ENCODE measurements at places on chromosomes 5 and 9.

GRCh38 chr5:139639619-139640380 lies 8.3 kb upstream of the CXXC5 start:
- no peak for DNase-seq

DNA sequence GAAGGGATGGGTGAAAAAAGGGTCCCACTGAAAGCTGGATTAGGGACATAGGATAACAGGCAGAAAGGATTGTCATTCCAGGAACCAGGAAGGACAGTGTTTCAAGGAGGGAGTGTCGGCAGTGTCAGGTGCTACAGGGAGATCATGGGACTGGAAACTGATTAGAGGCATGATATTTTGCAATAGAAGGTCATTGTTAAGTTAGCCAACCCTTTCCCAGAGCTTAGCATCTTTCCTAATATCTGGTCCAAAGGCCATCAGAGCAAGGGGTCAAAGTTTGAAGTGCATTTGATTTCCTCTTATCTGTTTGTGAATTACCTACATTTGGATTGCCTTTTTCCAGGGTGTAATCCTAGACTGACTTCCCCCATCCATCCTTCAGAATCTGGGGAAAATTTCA lies 91.3 kb downstream of the DOCK2 start:
- DNase-seq, result no peak

DNA sequence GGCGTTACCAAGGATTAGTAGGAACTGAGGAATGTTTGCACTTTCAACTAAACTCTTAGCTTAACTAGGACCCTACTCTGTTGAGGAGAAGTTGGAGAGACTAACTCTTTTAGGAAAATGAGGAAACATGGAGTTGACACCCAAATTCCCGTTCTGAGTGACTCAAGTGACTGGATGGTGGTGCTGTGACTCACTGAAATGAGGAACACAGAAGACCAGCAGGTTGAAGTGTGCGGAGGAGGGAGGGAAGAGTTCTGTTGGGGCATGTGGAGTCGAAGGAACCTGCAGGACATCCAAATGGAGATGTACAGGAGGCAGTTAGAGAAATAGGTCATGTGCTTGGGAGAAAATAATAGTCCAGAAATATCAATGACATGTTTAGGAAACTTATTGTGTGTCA lies 8.2 kb downstream of the HEXB start:
- no peak for DNase-seq

DNA sequence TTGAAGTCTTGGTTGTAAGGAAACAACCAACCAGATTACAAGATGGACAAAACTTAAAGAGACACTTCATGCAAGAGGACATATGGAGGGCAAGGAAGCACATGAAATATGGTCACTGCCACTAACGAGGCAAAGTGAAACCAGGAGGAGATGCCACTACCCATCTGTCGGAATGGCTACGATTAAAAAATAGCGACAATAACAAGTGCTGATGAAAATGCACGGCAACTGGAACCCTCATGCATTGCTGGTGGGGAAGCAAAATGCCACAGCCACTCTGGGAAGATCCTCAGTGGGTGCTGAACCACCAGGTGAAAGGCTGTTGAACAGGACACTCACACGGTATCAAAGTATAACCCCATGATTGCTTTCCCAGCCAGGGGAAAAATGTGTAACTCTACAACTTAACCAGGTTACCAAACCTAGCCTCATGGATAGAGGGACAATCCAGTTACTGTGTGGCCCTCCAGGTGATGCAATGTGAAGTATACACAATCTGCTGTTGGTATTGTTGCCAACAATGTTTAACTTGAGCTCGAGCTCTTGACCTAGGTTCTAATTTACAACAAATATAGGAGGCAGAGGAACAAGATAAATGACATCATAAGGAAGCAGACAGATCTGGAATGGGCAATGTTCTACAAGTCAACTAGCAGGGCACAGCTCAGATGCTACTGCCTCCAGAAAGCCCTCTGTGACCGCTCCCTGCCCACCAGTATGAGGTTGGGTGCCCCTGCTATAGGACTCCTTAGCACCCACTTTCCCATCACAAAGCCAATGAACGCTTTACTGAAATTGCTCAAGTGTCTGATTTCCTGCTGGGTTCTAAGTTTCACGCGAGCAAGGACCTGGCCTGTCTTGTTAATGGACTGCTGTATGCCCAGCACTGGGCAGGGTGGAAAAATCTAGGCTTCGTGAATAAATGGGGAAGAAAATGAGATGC lies 25.8 kb downstream of the SH3PXD2B start:
- DNase-seq, result no peak

GRCh38 chr5:159945359-159945758 lies 29.1 kb downstream of the ADRA1B start:
- DNase-seq, result no peak

GRCh38 chr9:136119061-136119882 lies 597 bp upstream of the TMEM250 start:
- no peak for DNase-seq

GRCh38 chr9:95753762-95754465 lies 121.6 kb upstream of the ERCC6L2 start:
- DNase-seq, result no peak

DNA sequence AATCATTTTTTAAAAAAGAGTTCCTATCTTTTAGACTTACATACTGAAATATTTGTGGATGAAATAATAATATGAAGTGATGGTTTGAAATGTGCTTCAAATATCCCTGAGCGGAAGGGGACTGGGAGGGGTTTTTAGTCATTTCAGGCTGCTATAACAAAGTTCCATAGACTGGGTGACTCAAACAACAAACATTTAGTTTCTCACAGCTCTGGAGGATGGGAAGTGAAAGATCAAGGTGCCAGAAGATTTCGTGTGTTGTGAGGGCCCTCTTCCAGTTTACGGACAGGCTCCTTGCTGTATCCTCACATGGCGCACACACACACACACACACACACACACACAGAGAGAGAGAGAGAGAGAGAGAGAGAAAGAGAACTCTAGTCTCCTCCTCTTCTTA lies 27.1 kb upstream of the TEX10 start:
- DNase-seq, result no peak

GRCh38 chr9:68953771-68954170 lies 60.1 kb downstream of the PRKACG start:
- no peak for DNase-seq

DNA sequence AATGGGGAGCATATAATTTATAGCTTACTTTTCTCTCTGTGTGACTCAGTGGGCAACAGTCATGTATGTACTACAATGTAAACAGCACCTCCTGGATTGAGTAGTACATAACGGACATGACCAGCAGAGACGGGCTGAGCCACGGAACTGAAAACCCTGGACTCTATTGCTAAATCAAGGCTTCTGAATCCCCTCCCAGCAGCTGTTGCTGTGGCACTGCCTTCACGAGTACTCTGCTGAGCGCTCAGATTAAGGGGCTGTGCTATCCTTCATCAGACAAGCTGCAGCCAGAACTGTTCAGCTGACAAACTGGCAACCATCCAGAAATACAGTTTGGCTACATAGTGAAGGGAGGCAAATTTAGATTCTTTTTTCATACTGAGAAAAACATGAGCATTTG lies 131.3 kb upstream of the CCDC180 start:
- no peak for DNase-seq

DNA sequence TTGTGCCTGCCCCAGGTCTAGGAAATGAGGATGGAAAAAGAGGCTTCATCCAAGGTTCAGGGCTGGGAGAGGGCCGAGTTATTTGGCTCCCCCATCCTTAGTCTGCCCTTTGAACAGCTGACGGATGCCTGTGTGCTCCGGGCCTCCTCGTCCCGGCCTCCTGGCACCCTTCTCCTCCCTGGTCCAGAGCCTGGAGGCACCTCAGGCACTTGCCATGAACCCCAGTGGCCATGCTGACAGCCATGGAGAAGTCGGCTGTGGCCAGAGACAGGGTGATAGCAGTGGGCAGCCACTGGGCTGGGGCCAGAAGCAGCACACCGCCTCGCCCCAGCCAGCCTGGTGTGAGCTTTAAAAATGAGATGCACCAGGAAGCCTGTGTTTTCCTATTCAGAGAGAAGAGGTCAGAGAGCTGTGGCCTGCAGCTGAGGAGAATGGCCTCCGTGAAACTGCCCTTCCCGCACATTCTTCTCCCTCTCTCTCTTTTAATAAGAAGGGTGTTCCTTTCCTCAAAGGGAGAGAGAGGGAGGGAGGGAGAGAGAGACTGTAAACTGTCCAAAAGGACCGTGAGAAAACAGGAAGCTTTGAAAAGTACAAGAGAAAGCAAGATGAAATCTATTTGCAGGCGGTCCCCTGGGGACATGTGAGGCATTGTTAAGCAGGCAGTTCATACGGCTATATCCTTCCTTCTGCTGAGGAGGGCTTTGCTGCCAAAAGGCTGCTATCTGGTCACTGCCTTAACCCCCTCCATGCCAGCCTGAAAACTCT lies 55.3 kb downstream of the ZNF366 start:
- no peak for DNase-seq

DNA sequence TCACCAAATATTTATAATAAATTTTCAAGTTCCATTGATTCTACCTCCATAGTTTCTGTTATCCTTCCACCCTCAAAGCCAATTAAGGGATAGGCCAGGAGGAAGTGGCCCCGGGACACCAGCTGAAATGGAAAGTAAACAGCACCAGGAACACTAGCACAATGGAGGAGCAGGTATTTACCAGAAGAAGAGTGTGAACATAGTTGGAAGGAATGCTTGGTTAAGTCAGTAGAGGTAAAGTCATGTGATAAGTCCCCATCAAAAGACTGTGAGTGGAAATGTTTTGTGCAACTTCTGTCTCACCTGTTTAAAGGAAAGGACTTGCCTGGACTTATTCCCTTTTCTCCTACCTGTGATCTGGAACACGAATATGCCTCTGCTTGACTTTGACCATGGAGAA lies 146.7 kb upstream of the RAI14 start:
- DNase-seq, result no peak

GRCh38 chr5:113989913-113990305 lies 372.0 kb upstream of the KCNN2 start:
- DNase-seq, result no peak

DNA sequence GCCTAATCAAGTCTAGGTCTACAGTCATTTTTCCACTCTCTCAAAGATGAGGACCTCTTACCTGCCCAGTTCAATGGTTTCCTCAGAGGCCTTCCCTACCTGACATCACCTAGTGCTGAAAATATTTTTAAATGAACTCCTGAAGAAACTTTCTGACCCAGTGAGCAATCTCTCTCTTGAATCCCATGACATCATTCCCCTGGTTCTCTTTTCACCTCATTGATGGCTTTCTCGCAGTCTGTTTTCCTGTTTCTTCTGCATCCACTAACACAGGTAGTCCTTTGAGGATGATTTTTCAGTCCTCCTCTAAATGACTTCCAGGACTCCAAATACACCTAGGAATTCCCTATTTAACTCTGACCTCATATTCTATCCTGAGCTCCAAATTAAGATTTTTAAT lies 40.3 kb downstream of the SCAI start:
- no peak for DNase-seq

- no peak for DNase-seq
Observed at GRCh38 chr5:29942089-29942488, 1251.4 kb upstream of the CDH6 start.

DNA sequence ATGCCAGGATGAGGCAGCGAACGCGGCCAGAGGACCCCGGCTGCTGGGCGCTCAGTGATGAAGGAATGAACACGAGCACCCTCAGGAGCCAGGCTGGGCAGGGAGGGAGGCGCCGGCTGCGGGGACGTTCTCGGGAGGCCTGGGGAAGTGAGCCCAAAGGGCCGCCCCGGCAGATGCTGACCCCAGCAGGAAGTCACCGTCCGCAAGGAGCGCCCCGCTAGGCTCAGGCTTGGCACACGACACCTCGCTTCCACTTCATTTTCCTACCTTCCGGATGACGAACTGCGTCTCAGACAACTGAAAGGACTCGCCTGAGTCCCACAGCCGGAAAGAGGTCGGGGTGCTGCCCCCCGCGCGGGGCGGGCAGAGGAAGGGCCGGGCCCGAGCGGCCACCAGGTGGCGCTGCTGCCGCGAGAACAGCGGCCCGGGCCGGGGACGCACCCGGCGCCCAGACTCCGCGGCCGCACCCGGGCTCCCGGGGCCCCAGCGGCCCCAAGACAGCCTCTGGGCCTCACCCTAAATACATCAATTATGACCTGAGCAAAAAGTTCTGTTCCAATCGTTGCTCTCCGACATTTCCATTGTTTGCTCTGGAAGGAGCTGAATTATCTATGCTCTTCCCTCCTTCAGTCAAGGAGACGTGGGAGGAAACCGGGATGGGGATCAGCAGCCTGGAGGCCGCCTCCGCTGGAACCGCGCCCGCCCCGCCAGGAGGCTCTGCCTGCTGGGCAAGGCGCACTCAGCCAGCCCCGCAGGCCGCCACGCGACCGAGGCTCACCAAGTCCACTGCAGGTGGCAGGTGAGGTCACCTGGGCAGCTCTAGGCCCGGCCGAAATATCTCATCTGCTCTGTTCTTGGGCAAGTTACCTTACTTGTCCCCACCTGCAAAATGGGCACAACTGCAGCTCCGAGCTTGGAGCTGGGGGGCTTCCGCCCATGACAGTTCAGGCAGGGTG lies 107.0 kb downstream of the ZNF354C start:
- peak; percentile 64 for DNase-seq

- no peak for DNase-seq
Observed at GRCh38 chr5:141713616-141714309, 31.7 kb upstream of the ARAP3 start.

GRCh38 chr9:76699971-76700370 lies 64.3 kb upstream of the PCA3 start:
- no peak for DNase-seq

DNA sequence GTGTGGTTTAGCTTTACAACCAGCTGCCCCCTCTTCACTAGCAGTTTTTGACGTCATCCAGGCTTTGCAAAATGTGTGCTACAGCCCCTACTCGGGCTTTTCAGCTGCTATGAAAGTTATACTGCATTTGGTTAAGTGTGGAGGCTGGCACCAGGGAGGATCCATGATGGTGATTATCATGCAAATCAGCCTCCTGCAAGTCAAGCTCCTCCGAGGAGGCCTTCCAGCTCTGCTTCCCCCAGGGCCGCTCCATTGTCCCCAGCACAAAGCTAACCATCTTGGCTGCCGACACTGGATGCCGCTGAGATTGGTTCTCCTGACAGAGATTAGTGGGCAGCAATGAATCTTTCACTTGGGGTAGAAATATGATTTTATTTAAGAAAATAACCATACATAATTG lies 159.6 kb downstream of the NR2F1-AS1 start:
- DNase-seq, result no peak

GRCh38 chr9:4155221-4156026 lies 144.4 kb downstream of the GLIS3 start:
- no peak for DNase-seq

- no peak for DNase-seq
Observed at GRCh38 chr5:53067641-53068040, 41.9 kb downstream of the MOCS2 start.

DNA sequence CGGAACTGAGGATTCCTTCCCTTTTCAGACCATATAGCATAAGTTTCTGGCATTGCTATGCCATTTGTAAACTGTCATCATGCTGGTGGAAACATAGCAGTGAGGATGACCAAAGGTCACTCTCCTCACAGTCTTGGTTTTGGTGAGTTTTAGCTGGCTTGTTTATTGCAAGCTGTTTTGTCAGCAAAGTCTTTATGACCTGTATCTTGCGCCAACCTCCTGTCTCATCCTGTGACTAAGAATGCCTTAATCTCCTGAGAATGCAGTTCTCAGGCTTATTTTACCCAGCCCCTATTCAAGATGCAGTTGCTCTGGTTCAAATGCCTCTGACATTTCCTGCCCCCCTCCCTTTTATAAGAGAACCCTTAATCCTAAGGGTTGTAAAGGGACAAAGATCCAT lies 26.7 kb upstream of the GRIA1 start:
- no peak for DNase-seq

Data from activated CD4-positive, alpha-beta T cell treated with anti-CD3 and anti-CD28 coated beads for 24 hours (primary cell).